Type B pancreatic cell (in vitro differentiated cells): ENCODE measurements at places on chromosomes 2 and 18. TPM values are rescaled to one million over a fixed set of nuclear protein-coding genes. Genes with fewer than 3 reads are reported as not detected.

Gene MTLN
- 18.4 TPM in 2 replicates for total RNA-seq

Gene REG3G
- 0.33 and 0.87 TPM in 2 replicates for total RNA-seq

DNA sequence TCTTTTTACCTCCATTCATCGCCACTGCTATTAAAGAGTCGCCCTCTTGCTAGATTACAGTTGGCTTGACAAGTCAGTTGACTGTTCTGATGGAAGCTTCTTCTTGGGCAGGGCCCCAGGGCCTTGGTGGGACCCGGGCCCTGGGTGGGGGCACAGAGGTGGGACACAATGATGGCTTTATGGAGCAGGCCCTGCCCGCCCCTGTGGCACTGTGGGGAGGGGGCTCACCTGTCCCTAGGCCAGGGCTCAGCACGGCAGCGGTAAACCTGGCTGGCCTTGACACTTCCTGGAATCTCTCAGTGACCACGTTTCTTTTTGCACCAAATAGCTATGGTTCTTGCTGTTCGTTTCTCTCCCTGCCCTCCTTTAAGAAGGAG lies 4.9 kb upstream of the HS6ST1 start:
- peak; percentile 43 for DNase-seq

DNA sequence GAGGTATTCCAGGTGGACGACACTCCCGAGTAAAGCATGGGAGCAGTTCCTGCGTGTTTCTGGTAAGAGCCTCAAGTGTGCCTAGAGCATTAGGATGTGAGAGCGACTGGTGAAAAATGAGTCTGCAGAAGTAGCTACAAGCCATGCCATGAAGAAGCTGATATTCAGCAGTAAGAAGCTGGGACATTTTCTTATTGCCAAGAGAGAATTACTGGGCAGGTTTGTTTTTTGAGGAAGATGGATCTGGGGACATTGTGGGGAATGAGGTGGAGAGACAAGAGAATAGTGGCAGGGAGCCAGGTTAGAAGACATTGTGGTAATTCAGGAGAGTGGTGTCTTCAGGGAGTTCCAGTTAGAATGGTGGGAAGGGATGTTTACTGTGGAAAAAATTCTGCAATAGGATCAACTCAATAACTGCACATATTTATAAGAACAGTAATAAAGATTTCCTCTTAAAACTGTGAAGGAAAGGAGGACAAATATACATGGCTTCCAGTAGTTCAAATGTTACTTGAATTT lies 38.2 kb downstream of the CRIM1 start:
- no peak for DNase-seq

DNA sequence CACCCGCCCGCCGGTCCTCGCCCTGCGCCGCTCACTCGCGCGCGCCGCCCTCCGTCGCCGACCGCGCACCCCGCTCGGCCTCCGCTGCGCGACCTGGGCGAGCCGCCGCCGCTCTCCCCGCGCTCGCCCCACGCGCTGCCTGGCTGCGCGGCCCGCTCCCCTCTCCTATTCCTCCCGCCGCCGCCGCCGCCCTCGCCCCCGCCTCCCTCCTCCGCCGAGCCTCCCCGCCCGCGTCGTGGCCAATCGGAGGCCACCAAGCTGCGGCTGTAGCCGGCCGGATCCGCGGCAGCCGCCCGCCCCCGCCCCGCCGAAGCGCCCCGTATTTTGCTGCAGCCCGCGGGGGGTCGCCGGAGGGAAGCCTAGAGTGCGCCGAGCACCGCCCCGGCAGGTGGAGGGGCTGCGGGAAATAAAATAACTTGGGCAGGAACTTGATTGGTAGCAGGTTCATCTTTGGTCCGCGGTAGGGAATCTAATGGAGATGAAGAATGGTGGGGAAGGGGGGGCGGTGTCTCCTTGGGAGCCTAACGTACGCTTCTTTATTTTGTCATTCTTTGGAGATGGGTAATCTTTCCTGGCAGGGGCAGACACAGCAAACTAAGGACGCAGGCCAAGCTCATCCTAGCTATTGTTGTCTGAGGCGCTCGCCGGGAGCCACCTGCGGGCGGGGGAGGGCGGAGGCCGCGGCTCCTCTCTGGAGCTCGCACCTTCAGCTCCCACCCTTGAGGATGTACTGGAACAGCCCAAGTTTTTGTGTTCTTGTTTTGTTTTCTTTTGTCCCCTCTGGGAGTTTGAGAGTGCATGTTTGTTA lies 1.1 kb upstream of the CDH2 start:
- DNase-seq = peak; percentile 85

GRCh38 chr2:95667480-95667879 lies 75.7 kb downstream of the TRIM43 start:
- DNase-seq = no peak
